ENCODE measurements at places on chromosomes 5 and 9.

- DNase-seq: no peak
Observed at GRCh38 chr5:17190799-17191391, 26.5 kb upstream of the BASP1 start.

DNA sequence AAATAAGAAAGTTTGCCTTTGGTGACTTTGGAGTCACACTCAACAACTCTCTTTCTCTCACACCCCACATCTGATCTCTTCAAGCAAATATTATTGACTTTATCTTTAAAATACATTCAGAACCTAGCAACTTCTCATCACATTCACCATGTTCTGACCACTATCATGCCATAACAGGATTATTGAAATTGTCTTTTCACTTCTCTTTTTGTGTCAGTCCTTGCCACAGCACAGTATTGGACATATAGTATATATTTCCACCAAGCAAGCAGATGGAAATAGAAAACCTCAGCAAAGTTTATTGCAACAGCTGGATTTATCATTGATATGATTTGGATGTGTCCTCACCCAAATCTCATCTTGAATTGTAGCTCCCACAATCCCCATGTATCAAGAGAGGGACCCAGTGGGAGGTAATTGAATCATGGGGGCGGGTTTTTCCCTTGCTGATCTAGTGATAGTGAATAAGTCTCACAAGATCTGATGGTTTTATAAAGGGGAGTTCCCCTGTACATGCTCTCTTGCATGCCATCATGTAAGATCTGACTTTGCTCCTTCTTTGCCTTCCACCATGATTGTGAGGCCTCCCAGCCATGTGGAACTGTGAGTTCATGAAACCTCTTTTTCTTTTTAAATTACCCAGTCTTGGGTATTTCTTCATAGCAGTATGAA, 26.9 kb upstream of the ITGA1 start:
- DNase-seq: no peak

DNA sequence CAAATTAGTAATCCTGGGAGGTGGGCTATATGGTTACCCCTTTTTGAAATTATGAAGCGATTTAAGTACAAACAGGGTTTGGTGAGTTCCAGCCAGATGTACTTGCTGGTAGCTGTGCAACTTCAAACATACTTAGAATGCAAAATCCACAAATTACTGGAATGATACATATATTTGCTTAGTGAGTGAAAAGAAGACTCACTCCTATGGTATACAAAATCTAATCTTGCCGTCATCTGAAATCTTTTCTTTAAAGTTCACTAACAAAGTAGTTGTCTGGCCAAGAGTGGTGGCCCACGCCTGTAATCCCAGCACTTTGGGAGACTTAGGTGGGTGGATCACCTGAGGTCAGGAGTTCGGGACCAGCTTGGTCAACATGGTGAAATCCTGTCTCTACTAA, 64.9 kb upstream of the TJP2 start:
- no peak for DNase-seq

DNA sequence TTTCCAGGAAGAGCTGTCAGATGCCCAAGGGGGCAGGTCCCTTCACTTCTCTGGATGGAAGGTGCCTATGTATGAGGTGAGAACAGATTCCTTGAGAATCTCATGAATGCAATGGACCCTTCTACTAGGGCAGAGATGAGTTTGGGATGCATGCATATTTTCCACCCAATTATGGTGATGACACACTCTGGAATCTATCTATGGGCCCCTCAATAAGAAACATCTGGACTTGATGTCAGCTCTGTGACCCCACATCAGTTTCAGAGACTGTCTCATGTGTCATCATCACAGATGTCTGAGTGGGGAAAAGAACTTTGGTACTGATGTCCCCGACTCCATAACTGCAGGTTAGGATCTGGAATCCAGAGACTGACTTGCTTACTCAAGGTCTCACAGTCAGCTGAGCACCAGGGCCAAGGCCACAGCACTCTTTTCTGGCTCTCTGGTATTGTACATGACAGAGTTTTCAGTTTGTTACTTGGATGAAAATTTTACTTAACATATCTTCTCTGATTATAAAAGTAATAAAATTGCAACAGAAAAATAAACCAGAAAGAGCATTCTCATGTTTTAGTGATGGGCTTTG, 177.0 kb downstream of the DCP2 start:
- no peak for DNase-seq

- peak; percentile 98 for DNase-seq
Observed at GRCh38 chr5:123874600-123875201, 362.7 kb downstream of the CSNK1G3 start.

GRCh38 chr9:9552665-9553064, 1060.1 kb downstream of the PTPRD start:
- DNase-seq: no peak

- no peak for DNase-seq
Observed at GRCh38 chr5:88854769-88855168, 28.2 kb downstream of the MEF2C start.

GRCh38 chr9:110710420-110710819, 41.8 kb downstream of the MUSK start:
- DNase-seq: no peak

GRCh38 chr5:102796009-102796408, 40.9 kb downstream of the PAM start:
- DNase-seq: no peak

GRCh38 chr9:81137976-81138568, 551.3 kb downstream of the TLE1 start:
- DNase-seq: no peak

DNA sequence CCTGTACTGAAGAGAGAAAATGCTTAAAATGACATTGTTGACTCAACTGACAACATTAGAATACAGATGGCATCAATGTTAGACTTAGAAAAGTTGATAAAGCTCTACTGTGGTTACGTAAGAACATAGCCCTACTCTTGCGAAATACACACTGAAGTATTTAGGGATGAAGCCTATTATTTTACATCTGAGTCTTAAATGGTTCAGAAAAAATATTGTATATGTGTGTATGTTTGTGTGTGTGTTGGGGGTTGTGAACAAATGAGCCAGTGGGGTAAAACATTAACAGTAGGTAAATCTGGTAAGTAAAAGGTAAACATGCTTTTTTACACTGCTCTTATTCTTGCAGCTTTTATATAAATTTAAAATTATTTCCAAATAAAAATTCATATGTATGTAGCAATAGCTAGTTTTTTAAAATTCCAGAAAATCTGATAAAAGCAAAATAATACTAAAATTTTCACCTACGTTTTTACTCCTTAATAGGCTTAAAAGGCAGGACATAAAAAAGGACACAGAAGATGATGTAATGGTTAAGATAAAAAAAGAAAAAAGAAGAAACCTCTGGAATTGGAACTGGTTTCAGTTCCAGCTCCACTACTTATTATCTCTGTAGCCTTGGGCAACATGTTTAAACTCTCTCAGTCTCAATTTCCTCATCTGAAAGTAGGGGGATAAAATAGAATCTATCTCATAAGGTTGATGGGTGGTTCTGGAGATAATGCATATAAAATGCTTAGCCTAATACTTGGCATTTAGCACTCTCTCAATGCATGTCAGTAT, 44.3 kb downstream of the GARNL3 start:
- no peak for DNase-seq

GRCh38 chr9:114319147-114319546, 3.8 kb upstream of the ORM1 start:
- peak; percentile 3 for DNase-seq

DNA sequence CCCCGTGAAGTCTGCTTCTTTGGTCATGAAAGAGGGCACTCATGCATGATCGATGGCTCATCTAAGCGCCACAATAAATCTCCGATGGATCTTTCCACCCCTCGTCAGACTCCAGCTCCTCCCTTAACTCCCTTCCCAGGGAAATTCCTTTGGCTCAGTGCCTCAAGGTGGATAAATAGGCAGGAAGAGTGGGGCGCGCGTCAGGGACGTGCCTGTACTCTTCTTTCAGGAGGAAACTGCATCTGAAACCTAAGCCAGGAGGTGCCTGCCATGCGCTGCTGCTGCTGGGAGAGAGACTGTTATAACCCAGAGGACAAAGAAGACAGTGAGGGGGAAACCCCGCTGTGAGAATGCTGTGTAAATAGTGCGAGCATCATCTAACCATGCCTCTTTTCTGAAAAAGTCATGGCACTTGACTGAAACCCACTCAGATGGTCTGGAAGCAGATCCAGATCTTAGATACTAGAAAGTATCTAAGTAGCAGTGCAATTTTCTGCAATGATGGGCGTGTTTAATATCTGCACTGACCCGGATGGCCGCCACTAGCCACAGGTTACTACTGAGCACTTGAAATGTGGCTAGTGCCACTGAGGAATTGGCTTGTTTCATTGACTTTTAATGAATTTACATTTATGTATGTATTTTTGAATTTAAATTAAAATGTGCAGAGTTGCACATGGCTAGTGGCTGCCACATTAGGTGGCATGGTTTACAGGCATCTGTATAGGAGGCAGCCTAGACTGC, 120.3 kb upstream of the BASP1 start:
- no peak for DNase-seq

DNA sequence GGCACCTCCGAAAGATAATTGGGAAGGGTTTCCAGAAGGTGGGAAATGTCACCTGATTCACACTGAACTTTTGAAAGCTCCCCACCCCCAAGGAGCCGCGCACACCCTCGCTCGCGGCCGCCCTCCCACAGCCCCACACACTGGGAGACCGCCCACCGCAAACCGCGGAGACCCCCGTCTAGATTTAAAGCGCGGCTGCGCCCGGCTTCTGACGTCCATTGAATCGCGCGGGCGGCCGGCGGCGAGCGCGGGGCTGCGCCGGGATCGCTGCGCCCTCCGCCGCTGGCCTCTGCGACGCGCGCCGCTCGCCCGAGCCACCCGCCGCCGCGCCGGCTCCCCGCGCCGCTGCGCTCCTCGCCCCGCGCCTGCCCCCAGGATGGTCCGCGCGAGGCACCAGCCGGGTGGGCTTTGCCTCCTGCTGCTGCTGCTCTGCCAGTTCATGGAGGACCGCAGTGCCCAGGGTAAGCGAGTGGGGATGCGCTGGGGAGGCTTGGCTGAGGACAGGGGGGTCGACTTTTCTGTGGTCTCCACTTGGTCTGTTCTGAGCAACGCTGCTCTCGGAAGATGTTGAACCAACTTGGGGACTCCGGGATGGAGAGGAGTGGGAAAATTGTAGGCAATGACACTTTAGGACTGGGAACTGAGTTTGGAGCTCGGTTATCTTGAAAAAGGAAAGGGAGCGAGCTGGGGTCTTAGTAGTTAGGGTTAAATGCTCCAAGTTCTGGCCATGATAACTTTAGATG, at the start of gene FST:
FST (plus strand) TSS at position 214 of the 743 bp plus-strand sequence; CDS start at position 377, 163 bp downstream.
- peak; percentile 35 for DNase-seq

- no peak for DNase-seq
Observed at GRCh38 chr9:16267281-16268066, 603.0 kb downstream of the BNC2 start.

- no peak for DNase-seq
Observed at GRCh38 chr9:2164268-2164667, 149.1 kb downstream of the SMARCA2 start.

GRCh38 chr9:134811079-134811672, 69.4 kb upstream of the FCN2 start:
- no peak for DNase-seq

- peak; percentile 93 for DNase-seq
Observed at GRCh38 chr5:88680253-88681132, 202.5 kb downstream of the MEF2C start.

- no peak for DNase-seq
Observed at GRCh38 chr9:130770679-130771442, 64.2 kb upstream of the ABL1 start.

DNA sequence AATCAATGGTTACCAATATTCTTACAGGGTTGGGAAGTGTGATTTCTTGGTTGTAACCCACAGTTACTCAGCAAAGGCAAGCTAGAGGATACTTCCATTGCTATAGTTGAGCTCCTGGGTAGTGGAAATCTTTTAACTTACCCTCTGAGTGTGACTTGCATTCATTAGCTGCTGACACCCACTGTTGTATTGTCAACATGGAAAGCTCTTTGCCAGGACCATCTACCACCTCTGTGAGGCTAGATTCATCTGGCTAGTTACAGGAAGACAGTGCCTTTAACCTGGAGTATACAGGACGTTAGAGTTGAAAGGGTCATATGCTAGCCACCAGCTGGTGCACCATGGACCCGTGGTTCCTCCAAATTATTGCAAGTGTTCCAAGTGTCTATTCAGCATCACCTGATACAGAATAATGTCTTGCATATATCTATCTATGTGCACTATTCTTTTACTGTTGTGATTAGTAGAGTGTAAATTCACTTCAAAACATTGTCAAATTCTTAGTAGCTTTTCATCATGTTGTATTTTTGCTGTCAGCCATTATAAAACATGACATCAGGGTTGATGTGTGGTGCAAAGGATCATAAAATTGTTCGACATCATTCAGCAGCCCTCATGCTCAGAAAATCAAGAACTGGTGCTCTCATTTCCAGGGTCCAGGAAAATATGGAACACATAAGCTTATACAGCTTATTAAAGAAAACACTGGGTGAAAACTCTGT, 239.0 kb downstream of the PJA2 start:
- DNase-seq: no peak

DNA sequence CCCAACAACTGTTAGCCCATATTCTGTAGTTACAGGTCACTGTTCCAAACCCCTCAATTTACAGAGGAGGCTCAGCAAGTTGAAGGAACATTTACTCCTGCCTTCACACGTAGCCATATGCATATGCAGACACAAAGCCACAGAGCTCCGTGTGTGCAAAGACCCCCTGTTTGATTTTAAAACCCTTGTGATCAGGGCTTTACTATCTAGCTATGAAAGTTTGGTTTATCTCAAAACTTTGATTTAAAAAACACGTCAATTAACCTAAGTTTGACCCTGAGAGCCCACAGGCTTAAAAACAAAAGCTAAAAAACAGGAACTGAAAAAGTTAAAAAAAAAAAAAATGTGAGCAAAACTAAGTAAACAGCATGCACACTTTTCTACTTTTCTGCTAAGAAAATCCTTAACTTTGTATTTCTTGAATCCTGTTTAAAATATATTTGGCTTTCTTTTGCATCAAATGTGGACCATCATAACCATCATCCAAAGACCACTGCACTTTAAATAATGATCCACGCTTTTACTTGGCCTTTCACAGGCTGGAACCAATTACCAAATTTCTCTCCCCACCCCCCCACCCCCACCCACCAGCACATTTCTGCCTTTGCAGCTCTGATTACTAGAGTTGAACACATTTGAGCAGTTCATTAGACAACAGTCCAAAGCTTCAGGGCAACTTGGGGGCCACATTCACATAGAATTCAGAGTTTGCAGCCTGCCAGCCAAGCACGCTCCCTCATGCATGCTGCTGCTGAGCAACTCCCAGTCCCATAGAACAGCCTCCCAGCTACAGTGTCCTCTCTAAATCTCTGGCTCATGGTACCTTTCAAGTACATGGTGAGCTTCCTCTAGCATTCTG, 128.8 kb upstream of the MAP3K1 start:
- DNase-seq: no peak

- no peak for DNase-seq
Observed at GRCh38 chr5:54460181-54460919, 4.9 kb downstream of the HSPB3 start.

Measured in HAP-1 (cell line).